ENCODE measurements at places on chromosomes 2 and 18.

DNA sequence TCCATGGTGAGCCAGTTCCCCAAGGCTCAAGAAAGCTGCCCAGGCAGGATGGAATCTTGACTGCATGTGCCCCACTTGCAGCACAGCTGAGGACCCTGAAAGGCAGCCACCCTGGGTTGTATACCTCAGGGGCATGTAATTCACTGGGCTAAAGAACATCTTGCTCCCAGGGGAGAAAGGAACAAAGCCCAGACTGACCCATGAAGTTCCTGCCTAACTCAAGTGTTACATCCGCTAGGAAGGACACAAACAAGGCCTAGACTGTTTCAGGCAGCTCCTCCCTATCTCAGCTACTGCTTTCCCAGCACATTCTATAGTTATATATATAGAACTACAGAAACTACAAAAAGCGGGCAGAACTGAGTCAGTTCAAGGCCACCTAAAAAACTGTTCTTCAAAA, 69.0 kb downstream of the RBM43 start:
- DNase-seq: no peak

GRCh38 chr2:155815851-155816250, 516.7 kb downstream of the NR4A2 start:
- DNase-seq: peak; percentile 2

DNA sequence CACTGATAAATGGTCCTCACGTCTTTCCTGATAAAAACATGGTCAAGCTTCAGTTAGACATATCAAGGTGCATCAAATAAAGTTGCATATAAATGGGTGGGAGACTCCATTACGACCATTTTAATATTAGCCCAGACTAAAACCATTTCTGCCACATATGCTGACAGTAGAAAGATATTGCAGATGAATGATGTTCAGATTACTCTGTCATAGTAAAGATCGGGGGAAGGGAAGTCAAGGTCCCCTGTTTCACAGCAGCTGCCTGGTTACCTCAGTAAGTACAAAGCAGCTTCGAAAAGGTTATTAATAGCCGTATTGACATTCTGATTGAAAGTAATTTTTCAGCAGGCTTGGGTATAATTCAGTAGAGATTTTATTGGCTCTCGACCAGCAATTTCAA, 927.7 kb upstream of the CDH2 start:
- no peak for DNase-seq

DNA sequence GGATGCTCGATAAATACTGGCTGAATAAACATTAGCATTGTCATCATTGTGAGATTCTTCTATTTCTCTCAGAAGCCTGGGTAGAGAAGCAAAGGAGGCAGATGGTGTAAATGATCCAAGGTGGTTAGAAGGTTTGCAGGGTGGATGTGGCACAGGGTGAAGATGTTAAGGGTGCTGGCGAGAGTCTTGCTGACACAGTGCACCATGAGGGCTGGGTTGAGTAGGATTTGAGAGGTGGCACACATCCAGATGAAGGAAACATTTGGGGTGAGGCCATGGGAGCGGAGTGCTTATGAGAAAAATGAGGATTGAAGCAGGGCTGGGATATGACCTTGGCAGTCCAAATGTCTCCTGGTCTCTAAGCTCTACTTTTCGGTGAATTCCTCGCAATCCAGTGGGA, 17.8 kb upstream of the CPO start:
- DNase-seq: no peak

GRCh38 chr2:190980630-190981209, 33.3 kb downstream of the STAT1 start:
- DNase-seq: no peak

DNA sequence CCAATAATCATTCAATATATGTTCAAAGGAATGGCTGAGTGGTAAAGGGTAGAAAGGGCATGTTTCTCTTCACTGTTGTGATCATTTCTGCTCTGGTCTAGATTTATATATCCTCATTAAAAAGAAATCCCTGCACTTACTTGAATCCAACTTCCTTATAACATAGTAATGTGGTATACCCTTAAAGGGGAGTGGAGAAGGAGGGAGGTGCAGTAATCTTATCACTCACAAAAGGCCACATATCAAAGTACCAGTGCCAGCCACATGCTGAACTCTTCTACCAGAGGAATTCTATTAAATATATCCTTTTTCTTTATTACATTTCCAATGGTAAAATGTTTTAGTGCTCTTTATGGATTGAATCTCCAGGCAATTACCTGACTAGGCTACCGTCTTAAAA, 3.3 kb downstream of the KATNAL2 start:
- DNase-seq: no peak

GRCh38 chr2:29879456-29879855, 41.9 kb downstream of the ALK start:
- no peak for DNase-seq

DNA sequence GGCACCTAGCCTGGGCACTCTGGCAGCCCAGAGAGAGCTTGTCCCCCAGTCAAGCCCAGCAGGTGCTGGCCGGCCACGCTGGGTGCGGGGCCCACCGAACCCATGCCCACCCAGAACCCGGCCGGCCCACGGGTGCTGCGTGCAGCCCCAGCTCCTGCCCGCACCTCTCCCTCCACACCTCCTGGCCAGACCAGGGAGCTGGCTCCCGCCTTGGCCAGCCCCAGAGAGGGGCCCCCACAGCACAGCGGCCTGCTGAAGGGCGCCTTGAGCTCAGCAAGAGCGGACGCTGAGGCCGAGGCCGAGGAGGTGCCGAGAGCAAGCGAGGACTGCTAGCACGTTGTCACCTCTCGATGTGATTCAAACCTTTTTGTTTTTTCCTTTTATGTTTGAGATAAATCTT, 407.0 kb upstream of the KCNJ3 start:
- DNase-seq: no peak

DNA sequence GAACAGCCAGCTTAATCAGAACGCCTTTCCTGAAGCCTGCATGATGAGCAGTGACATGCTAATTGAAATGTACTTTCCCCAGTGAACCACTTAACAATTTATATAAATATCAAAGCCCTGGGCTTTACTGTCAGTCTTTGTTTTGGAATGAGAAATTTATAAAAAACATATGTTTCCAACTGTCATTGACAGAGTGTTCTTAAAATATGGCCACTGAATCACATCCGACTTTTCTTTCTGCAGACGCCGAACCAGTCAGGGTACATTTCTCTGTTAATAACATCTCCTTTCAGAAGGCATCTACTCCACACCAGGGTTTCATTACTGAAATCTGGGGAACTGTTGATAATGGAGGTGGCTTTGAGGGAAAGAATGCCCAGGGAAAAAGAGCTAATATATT, 343.7 kb downstream of the INSIG2 start:
- no peak for DNase-seq

GRCh38 chr2:11813951-11814350, 67.5 kb downstream of the LPIN1 start:
- no peak for DNase-seq
